ENCODE measurements at places on chromosomes 6 and 20. TPM values are rescaled to one million over a fixed set of nuclear protein-coding genes. Genes with fewer than 3 reads are reported as not detected.

NR2E1 gene
- total RNA-seq, result 0.25 TPM

DSP gene
- total RNA-seq, result 38.3 TPM

- H3K4me1 ChIP-seq, result no peaks in the 10 kb centered on the region
- H3K4me3 ChIP-seq, result no peak overlapping the region
- peaks cover 12% of the 10 kb centered on the region for H3K36me3 ChIP-seq
- H3K27ac ChIP-seq, result no peak overlapping the region
These were observed 25.7 kb downstream of the VTA1 start for GRCh38 chr6:142172758-142173157.

- no peak overlapping the region for H3K4me3 ChIP-seq
- H3K27ac ChIP-seq, result no peak overlapping the region
- no peak for DNase-seq
- peaks cover 5% of the 10 kb centered on the region for H3K4me1 ChIP-seq
- H3K27me3 ChIP-seq, result no peaks in the 10 kb centered on the region
- peaks cover 19% of the 10 kb centered on the region for H3K36me3 ChIP-seq
These were observed 42.3 kb downstream of the RALGAPB start for GRCh38 chr20:38514947-38515346.

GRCh38 chr20:37276494-37277252 lies 12.8 kb upstream of the MANBAL start:
- DNase-seq, result no peak
- no peaks in the 10 kb centered on the region for H3K36me3 ChIP-seq
- no peaks in the 10 kb centered on the region for H3K27me3 ChIP-seq
- H3K4me1 ChIP-seq, result no peaks in the 10 kb centered on the region

- no peak overlapping the region for H3K27ac ChIP-seq
- no peak for DNase-seq
- no peak overlapping the region for H3K4me3 ChIP-seq
- no peaks in the 10 kb centered on the region for H3K36me3 ChIP-seq
These were observed 29.0 kb downstream of the RNASET2 start for GRCh38 chr6:166927240-166927934.

DNA sequence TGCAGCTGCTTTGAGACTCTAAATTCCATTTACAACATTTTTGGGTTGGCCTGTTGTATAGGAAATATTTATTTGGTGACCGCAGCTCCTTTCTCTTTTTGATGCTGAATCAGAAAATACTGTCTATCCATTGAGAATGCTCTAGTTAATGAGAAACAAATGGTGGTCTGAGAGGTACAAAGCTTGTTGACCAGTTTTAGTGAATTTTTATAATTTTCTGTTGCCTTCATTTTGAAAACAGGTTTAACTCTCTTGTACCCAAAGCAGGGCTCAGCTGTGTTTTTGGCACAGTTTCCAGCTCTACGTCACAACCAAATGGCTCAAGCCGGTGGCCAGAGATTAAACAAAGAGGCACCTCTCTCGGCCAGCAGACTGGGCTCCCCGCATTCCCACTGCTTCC lies 113.2 kb downstream of the FNDC1 start:
- H3K36me3 ChIP-seq, result no peaks in the 10 kb centered on the region
- no peak for DNase-seq
- H3K4me1 ChIP-seq, result peaks cover 12% of the 10 kb centered on the region

DNA sequence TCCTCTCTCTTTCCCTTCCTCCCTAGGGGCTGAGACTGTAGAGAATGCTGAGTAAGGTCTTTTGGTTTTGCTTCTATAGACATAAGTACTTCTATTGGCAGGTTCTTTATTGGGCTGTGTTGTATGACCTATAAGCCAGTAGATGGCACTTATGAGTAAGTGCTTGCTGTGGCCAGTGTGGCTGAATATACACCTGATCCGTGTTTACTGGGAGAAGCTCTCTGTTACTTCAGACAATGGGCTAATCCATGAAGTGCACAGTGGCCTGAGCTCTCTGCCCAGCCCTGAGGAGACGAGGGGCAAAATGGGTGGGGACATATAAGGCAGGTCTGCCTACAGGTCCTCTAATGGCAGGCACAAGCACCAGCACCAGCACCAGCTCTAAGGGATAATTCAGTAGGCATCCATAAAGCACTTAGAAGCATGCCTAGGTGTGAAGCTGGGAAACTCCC lies 610.3 kb downstream of the RNF144B start:
- H3K27ac ChIP-seq, result no peak overlapping the region
- peaks cover 8% of the 10 kb centered on the region for H3K4me1 ChIP-seq
- no peak overlapping the region for H3K4me3 ChIP-seq
- peak; percentile 76 for DNase-seq

DNA sequence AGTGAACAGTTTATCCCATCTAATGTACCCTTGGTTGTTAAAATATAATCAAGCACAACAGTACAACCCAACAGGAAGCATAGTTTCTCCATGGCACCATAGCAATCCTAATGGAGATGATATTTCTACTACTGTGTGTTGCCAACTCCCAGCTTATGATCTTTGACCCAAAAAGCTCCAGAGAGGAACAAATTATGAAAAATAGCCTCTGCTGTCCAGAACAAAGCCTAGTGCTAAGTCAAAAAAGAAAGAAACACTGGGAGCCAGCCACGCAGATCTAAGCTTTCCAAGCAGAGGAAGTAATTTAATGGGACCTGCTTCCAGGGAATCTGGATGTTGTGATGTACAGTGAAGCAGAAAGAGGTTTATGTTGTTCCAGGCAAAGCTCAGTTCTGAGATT lies 52.2 kb upstream of the TASP1 start:
- H3K4me1 ChIP-seq, result no peaks in the 10 kb centered on the region
- no peaks in the 10 kb centered on the region for H3K27me3 ChIP-seq
- no peak overlapping the region for H3K27ac ChIP-seq
- no peak overlapping the region for H3K4me3 ChIP-seq
- no peak for DNase-seq

- no peak overlapping the region for H3K4me3 ChIP-seq
- no peaks in the 10 kb centered on the region for H3K27me3 ChIP-seq
These were observed 24.8 kb upstream of the SPDEF start for GRCh38 chr6:34580707-34581560.

- H3K4me1 ChIP-seq, result peaks cover 24% of the 10 kb centered on the region
- no peak overlapping the region for H3K27ac ChIP-seq
- no peak overlapping the region for H3K4me3 ChIP-seq
- no peak for DNase-seq
These were observed 237.1 kb downstream of the UST start for GRCh38 chr6:148983966-148984365.

DNA sequence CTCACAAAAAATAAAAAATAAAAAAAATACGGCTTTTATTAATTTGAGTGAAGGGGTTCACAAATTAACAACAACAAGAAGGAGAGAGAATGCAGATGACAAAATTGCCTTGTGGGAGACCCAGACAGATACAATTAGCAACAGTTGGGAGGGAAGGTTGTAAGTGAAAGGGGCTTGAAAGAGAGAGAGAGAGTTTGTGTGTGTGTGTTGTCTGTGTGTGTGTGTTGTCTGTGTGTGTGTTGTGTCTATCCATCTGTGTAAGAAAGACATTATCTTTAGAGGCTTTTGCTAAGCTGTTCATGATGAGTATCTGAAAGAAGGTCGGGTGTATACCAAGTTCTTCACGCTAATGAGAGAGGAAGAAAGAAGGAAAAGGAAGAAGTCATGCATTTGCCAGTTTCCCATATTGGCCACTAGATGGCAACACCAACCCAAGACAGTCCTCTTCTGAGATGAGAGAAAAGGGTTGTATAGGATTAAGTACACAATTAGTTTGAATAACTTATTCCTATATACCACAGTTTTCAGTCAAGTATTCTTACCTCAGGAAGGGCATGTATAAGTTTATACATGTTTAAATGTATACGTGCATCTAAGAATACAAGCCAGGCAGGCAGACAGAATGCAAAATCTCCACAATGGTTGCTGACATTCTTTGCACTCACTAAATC lies 63.7 kb upstream of the CD2AP start:
- H3K27ac ChIP-seq, result no peak overlapping the region
- peak; percentile 53 for DNase-seq
- H3K36me3 ChIP-seq, result no peaks in the 10 kb centered on the region
- no peaks in the 10 kb centered on the region for H3K27me3 ChIP-seq
- no peaks in the 10 kb centered on the region for H3K4me1 ChIP-seq

- H3K4me3 ChIP-seq, result no peak overlapping the region
- H3K27ac ChIP-seq, result no peak overlapping the region
- H3K36me3 ChIP-seq, result no peaks in the 10 kb centered on the region
- no peak for DNase-seq
These were observed 91.2 kb downstream of the LCA5 start for GRCh38 chr6:79446006-79446405.

GRCh38 chr20:8271727-8272126 lies 139.7 kb downstream of the PLCB1 start:
- H3K27me3 ChIP-seq, result no peaks in the 10 kb centered on the region
- no peak overlapping the region for H3K4me3 ChIP-seq
- H3K27ac ChIP-seq, result no peak overlapping the region
- H3K36me3 ChIP-seq, result no peaks in the 10 kb centered on the region
- no peak for DNase-seq

DNA sequence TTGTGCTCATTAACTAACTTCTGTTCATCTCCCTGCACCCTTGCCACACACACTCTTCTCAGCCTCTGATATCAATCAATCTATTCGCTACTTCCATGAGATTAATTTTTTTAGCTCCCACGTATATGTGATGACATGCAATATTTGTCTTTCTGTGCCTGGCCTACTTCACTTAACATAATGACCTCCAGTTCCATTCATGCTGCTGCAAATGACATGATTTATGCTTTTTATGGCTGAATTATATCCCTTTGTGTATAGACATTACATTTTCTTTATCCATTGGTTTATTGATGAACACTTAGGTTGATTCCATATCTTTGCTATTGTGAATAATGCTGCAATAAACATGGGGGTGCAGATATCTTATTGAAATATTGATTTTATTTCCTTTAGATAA lies 50.8 kb upstream of the SPTLC3 start:
- H3K36me3 ChIP-seq, result no peaks in the 10 kb centered on the region
- no peak overlapping the region for H3K27ac ChIP-seq
- H3K4me1 ChIP-seq, result peaks cover under 1% of the 10 kb centered on the region
- no peaks in the 10 kb centered on the region for H3K27me3 ChIP-seq

DNA sequence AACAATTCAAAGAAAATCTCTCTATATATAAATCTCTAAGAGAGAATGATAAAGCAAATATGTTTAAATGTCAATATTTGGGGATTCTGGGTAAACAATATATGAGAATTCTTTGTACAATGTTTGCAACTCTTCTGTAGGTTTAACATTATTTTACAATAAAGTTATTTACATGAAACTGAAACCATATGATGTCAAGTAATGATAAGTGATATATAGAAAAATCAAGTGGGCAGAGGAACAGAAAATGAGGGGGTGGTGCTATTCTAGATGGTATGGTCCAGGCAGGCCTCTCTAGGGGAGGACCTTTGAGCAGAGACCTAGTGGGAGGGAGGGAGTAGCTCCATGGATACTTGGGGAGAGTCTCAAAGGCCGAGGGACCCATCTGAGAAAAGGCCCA lies 16.4 kb upstream of the SCRT2 start:
- H3K27ac ChIP-seq, result no peak overlapping the region
- H3K27me3 ChIP-seq, result peaks cover 10% of the 10 kb centered on the region
- no peak for DNase-seq
- no peak overlapping the region for H3K4me3 ChIP-seq
